ENCODE measurements at places on chromosomes 1 and 21.

GRCh38 chr1:159854116-159854692 is 8.3 kb downstream of the VSIG8 start:
- DNase-seq: peak; percentile 51

DNA sequence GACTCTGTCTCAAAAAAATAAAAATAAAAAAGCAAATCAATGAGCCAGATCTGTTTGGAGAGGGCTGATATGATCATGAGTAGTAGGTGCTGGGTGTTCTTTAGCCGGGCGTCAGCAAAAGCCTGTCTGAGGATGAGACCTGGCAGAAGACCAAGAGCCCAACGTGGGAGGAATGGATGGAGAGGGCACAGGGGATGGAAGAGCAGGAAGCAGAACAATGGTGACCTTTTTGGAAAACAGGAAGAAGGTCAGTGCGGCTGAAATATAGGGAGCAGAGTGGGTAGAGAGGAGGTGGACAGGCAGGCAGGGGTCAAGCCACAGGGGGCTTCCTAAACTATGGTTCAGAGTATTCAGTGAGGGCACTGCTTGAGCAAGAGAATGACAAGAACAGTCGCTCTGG is 30.9 kb downstream of the VWA5B1 start:
- DNase-seq: no peak

DNA sequence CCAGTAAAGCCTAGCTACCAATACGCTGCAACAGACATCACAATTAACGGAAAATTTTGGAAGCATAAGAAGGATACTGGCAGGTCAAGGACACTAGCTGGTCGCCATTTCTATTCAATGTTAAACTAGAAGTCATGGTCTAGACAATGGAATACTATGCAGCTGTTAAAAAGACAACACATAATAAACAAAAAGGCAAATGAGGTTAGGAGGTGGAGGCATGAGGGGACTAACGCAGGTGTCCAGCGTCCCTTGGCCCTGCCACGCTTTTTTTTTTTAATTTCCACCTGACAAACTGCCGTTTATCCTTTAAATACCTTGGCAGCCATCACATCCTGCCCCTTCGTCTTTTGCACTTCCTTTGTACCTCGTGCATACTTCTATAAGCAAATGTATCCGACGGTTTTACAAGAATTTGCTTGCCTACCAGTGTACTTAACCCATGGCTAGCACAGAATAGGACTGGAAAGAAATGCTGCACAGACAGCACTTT is 698 bp upstream of the SLC22A15 start:
- no peak for DNase-seq

GRCh38 chr1:147152772-147153171 is 19.5 kb downstream of the PRKAB2 start:
- DNase-seq: no peak

DNA sequence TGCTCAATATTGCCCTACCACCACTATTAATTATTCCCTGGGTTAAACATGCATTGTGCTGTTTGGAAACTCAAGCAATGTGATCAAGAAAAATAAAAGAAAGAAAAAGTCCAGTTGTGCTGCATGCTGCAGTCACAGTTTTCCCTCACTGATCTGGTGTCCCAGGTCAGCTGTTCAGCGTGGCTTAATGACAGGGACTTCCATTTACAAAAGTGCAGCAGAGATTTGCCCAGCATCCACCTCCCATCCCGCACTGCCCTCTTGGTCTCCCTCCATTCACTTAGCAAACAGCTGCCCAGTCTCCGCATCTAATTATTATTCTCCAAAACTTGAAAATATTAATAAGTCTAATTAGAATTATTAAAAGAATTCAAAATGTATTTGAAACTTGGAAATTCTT is 2.0 kb upstream of the OR2T4 start:
- DNase-seq: no peak

DNA sequence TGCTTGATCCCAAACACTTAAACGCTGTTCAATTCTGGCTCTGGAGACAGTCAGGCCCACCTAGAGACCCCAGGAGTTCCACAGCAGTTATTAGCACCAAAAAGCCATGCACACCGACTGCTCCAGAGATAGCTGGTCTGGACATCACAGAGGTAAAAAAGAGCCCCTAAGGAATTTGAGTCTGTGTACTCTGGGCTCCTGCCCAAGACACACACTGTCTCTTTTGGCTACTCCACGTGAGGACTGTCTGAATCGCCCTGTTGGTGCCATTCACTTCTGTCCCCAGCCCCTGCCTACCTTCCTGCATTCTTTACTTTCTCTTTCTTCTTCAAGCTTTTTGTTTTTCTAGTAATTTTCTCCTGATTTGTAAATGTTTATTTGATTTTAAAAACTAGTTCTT is 197.4 kb downstream of the ADGRL2 start:
- no peak for DNase-seq

DNA sequence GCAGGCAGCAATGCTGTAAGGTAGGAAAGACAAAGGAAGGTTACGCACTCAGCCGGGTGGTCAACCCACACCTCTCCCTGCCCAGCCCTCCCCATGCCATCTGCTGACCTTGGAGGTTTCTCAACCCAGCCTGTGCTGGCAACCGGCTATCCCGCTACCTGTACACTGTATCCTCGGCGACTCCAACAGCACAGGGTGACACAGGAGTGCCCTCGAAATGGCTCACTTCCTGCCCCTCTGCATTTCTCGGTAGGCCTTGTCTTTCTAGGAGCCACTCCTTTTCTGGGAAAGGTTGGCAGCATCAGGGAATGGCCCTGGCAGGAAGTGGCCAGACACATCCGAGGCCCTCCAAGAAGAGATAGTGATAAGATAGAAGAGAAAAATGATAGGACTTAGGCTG is 124.0 kb downstream of the PROX1 start:
- no peak for DNase-seq

- no peak for DNase-seq
Observed at GRCh38 chr21:23968722-23969647, 1638.3 kb downstream of the MRPL39 start.

- peak; percentile 72 for DNase-seq
Observed at GRCh38 chr1:184036517-184036949, 995 bp downstream of the COLGALT2 start.

GRCh38 chr1:108841703-108842102 is 15.2 kb downstream of the AKNAD1 start:
- DNase-seq: no peak

GRCh38 chr1:59378621-59379370 is 81.9 kb downstream of the FGGY start:
- DNase-seq: no peak

- no peak for DNase-seq
Observed at GRCh38 chr1:92277105-92277723, 21.6 kb downstream of the GLMN start.

DNA sequence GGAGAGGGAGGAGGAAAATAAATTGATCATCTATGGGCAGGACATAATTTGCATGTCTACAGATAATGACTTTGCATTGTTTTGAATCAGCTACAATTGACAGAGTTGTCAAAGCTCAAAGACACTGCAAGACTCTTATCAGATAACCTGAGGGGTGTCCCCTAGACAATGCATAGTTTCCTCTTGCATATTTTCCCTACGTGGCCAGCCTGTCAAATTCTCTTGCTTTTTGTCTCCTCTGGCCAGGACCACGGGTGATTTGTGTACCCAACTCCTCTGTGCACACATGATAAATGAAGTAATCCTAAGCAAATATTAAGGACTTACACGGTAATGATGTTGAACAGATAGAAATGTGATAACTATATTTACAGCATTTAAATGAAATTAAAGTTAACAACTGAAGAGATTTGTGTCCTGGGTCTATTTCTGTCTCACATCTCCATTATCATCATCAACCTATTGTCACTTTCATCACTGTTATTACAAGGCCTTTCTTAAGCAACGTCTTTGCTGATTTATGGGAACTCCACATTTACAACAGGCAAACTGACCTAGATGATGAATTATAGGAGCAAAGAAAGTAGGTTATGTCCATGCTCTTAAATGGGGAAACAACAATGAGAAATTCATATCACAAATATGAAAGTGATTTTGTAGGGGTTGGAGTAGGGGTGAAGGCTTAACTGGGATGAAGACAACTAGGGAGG is 18.8 kb downstream of the BATF3 start:
- DNase-seq: no peak

GRCh38 chr1:48978413-48978812 is 201.7 kb upstream of the BEND5 start:
- DNase-seq: no peak

GRCh38 chr1:39657923-39658485 is 13.9 kb downstream of the NT5C1A start:
- no peak for DNase-seq

DNA sequence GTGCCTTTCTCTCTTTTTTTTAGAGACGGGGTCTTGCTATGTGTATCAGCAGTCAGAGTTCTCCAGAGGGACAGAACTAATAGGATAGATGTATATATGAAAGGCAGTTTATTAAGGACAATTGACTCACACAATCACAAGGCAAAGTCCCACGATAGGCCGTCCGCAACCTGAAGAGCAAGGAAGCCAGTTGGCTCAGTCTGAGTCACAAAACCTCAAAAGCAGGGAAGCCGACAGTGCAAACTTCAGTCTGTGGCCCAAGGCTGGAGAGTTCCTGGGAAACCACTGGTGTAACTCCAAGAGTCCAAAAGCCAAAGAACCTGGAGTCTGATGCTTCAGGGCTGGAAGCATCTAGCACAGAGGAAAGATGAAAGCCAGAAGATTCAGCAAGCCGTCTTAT is 16.3 kb upstream of the H3-3A start:
- no peak for DNase-seq

GRCh38 chr1:212012034-212012740 is 23.2 kb downstream of the INTS7 start:
- DNase-seq: peak; percentile 31

GRCh38 chr1:226436855-226437491 is 29.1 kb upstream of the PARP1 start:
- DNase-seq: no peak

DNA sequence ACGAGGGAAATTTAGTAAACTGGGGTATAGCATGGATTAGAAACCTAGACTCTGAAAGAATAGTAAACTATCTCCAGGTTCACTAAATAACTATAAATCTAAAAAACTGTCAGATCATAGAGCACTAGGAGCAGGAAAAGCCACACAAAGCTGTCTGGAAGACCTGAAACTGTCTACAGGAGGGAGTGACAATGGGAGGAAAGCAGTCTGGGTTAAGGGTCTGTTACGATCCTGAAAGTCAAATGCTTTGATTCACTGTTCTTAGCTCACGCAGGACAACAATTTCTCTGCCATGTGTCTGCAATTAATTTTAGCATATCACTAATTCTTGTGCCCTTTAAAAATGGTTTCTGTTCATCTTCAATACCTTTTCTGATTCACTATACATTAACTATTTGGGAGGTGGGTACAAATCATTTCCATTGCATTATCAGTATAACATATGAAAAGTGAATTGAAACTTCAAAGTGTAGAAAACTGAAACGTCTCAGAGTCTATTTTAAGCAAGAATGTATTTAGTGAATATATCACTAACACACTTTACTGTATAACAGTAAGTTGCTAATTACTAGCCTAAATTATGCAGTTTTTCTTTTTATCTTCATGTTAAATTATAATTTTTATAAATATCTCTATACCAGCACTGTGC is 18.4 kb downstream of the CEP170 start:
- no peak for DNase-seq

GRCh38 chr1:64983110-64983509 is 16.8 kb upstream of the JAK1 start:
- DNase-seq: no peak

GRCh38 chr1:237679687-237680086 is 211.0 kb downstream of the ZP4 start:
- no peak for DNase-seq

- no peak for DNase-seq
Observed at GRCh38 chr1:201966171-201966570, 10.9 kb downstream of the TIMM17A start.

GRCh38 chr1:110011527-110012041 is 22.8 kb upstream of the STRIP1 start:
- no peak for DNase-seq

DNA sequence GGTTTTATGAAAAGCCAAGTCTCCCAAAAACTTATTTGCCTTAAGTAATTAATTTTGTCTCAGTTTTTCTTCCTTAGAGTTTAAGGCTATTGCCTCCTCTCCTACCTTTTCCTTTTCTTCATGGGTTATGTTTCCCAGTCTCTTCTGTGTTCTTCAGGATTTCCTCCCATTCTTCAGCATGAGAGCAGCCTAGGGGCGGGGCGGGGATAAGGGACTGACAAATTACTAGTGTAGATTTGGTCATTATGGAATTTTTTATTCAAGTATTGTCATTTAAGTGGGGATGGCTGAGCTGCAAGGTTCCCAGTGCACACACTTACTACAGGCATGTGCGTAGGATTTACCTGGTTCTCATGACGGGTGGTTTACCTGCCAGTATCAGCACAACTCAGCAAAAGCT is 35.2 kb upstream of the PIGV start:
- DNase-seq: no peak

- no peak for DNase-seq
Observed at GRCh38 chr21:29991624-29992023, 51.8 kb upstream of the GRIK1 start.

DNA sequence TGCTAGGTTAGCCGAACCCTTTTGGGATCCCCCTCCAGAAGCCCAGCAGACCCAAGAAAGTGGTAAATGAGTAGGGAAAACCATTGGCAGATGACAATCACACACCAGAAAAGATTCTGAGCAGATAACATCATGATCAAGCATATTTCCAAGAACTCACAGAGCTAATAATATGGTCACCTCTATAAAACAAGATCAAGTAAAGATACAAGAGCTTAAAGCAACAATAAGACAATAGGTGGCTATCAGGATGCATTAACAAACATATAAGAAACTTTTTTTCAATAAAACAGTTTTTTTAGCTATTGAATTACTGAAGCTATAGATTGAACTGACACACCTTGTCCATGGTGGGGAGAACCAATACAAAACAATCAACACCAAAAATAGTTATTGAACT is 29.0 kb downstream of the UBASH3A start:
- DNase-seq: no peak

DNA sequence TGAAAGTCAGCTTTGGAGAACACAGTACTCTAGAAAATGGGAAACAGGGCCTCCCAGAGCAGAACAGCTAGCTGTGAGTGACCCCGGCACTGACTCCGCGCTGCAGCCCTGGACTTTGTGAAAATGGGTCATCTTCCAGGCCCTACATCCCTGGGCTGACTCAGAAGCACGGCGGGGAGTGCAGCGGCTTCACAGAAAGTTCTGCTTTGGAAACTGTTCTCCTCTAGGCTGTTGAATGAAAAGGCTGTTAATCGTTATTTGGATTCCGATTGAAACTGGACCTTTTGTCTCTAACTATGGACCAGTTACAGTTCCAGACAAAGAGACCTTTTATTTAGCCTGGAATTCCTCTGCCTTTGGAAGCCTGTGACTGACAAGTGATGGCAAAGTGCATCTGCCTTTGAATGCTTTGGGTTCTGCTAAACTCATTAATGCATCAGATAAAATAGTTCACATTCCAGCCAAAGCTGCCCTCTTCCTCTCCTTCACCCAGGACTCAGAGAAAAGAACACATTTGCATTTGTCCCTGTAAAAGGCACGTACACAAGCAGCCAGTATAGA is 144.9 kb upstream of the HOOK1 start:
- no peak for DNase-seq

- DNase-seq: no peak
Observed at GRCh38 chr1:236165238-236165981, 23.1 kb downstream of the GPR137B start.
